Mesenchymal stem cell (in vitro differentiated cells and primary cell): ENCODE measurements at places on chromosomes 4 and X.

DNA sequence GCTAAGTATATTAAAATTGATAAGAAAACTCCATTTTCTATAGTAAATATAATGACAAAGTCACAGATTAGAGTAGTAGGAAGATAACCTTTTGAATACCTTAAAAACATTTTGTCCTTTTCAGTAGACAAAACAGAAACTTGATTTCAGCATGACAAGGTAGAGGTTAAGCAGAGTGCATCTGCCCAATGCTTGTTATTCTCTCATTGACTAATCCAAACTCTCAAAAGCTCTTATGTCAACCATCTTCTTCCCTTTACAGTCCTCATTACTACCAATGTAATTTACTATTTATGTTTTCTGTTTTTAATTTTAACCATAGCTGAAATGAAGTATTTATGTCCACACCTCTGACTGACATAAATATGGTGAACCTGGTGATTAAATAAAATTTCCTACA, 11.1 kb downstream of the NIPAL1 start:
- peaks cover 3% of the 10 kb centered on the region for H3K4me1 ChIP-seq
- H3K4me3 ChIP-seq, result no peak overlapping the region
- no peak for DNase-seq
- H3K36me3 ChIP-seq, result no peaks in the 10 kb centered on the region

DNA sequence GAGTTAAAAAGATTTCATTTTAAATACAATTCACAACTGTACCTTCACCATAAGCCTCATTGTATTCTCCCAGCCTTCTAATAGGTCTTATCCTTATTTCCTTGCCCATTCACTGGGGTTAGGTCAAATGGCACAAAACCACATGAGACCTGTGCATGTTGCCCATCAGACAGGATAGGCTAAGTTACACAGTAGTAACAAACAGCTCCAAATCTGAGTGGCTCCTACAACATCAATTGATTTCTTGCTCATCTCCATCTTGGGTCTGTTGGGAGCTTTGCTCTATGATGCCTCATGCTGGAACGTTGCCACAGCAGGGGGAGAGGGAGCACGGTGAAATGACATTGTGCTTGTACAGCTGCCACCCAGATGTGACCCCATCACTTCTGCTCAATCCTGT, 70.6 kb downstream of the DHX15 start:
- H3K27ac ChIP-seq, result no peak overlapping the region
- H3K36me3 ChIP-seq, result peaks cover 3% of the 10 kb centered on the region
- no peak for DNase-seq
- no peak overlapping the region for H3K4me3 ChIP-seq

DNA sequence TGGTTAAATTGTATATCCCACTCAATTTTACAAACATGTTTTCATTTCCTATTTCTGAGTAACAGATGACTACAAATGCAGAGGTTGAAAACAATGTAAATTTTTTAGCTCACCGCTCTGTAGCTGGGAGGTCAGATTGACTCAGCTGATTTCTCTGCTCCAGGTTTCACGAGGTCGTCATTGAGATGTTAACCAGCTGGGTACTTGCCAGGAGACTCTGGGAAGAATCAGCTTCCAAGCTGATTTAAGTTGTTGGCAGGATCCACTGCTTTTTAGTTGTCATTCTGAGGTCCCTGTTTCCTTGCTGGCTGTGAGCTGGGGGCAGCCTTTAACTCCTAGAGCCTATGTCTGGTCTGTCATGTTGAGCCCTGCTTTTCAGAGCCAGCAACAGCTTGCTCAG, 864.3 kb upstream of the AGA start:
- no peaks in the 10 kb centered on the region for H3K27me3 ChIP-seq
- H3K36me3 ChIP-seq, result no peaks in the 10 kb centered on the region
- peak; percentile 18 for DNase-seq
- no peak overlapping the region for H3K27ac ChIP-seq

GRCh38 chr4:18556402-18556801, 534.8 kb upstream of the LCORL start:
- H3K4me3 ChIP-seq, result no peak overlapping the region
- no peaks in the 10 kb centered on the region for H3K27me3 ChIP-seq
- H3K4me1 ChIP-seq, result no peaks in the 10 kb centered on the region
- no peak for DNase-seq
- H3K27ac ChIP-seq, result no peak overlapping the region
- H3K36me3 ChIP-seq, result no peaks in the 10 kb centered on the region

DNA sequence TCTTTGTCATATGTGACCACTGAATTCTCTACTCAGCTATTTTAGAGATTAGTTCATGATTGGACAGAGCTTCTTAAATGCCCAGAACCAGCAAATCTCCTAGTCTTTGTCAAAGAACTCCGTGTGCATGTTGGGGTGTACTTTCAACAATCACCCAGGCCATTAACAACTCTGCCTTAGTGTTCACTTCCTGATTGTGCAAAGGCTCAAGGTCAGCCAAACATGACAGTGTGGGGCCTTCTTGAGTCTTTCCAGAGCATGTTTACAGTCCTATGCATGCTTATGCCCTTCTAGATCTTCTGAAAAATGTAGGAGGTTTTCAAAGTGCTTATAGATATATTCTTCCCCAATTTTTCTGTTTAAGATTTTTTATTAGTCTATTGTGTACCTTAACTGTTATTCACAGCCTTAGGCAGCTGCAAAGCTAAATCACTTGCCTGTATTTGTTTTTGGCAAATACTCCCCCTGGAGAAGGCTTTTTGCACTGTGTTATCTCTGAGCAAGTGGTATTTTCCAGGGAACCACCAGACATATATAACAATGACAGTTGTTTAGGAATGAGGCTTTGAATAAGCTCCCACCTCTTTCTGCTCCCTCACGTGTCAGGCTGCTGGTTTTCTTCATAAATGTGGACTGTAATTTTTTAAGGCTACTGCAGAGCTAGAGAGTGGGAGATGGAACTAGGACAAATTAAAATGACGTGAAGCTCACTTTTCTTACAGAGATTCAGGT, 24.0 kb upstream of the DRP2 start:
- no peaks in the 10 kb centered on the region for H3K27me3 ChIP-seq
- H3K4me1 ChIP-seq, result no peaks in the 10 kb centered on the region
- no peak overlapping the region for H3K4me3 ChIP-seq
- H3K36me3 ChIP-seq, result no peaks in the 10 kb centered on the region

GRCh38 chr4:152301381-152301780, 234.5 kb downstream of the FBXW7 start:
- no peak overlapping the region for H3K4me3 ChIP-seq
- no peak overlapping the region for H3K27ac ChIP-seq
- no peak for DNase-seq
- H3K27me3 ChIP-seq, result no peaks in the 10 kb centered on the region
- no peaks in the 10 kb centered on the region for H3K36me3 ChIP-seq

DNA sequence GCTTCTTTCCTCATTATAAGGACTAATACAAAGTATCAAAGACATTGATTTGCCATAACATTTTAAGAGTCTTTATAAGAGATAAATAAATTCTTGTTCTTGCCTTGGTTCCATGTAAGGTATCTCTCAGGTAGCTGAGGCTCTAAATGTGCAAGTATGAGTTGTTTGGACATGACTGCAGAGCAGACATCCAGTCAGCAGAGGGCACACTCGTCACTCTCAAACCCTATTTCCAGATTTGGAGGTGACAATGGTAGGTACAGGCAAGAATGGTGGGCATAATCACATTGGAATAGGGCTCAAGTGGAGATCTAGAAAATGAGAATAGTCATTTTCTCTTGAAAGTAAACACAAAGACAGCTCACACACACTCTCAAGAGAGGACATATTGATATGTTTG, 133.3 kb upstream of the ZIC3 start:
- no peak for DNase-seq
- H3K4me1 ChIP-seq, result peaks cover 5% of the 10 kb centered on the region
- H3K4me3 ChIP-seq, result no peak overlapping the region
- no peak overlapping the region for H3K27ac ChIP-seq
- H3K27me3 ChIP-seq, result peaks cover 25% of the 10 kb centered on the region
- H3K36me3 ChIP-seq, result no peaks in the 10 kb centered on the region

DNA sequence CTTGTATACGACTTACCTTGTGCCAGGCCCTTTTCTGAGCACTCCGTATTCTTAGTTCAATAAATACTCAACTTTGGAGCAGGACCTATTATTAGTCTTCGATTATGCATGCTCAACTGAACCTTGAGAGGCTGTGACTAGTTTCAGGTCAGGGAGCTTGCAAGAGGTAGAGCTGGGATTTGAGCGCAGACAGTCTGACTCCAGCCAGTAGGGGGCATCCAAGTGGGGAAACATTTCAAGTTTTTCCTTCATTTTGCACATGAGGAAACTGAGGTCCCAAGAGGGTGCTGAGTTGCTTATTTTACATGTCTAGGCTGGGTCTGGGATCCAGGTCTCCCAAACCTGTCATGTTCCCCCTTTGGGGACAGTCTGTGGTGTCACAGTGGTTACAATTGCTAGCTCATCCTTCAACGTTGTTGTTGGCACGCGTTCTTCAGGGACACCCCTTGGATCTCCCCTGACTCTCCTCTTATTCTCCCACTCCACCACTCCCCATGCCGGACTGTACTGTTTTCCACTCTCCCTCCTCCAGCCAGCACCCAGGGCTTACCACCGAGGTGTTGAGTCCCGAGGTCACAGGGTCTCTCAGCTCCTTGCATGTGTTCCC, 6.7 kb upstream of the PRICKLE3 start:
- peaks cover 1% of the 10 kb centered on the region for H3K4me1 ChIP-seq
- no peak overlapping the region for H3K27ac ChIP-seq
- H3K36me3 ChIP-seq, result no peaks in the 10 kb centered on the region

GRCh38 chr4:54548831-54549460, 108.8 kb upstream of the KIT start:
- H3K27me3 ChIP-seq, result peaks cover 4% of the 10 kb centered on the region
- no peak for DNase-seq
- H3K4me3 ChIP-seq, result no peak overlapping the region
- peaks cover 11% of the 10 kb centered on the region for H3K4me1 ChIP-seq
- no peaks in the 10 kb centered on the region for H3K36me3 ChIP-seq

GRCh38 chrX:128650326-128650725, 598.1 kb upstream of the ACTRT1 start:
- no peaks in the 10 kb centered on the region for H3K36me3 ChIP-seq
- no peak overlapping the region for H3K27ac ChIP-seq
- DNase-seq, result no peak
- no peaks in the 10 kb centered on the region for H3K27me3 ChIP-seq
- H3K4me3 ChIP-seq, result no peak overlapping the region

DNA sequence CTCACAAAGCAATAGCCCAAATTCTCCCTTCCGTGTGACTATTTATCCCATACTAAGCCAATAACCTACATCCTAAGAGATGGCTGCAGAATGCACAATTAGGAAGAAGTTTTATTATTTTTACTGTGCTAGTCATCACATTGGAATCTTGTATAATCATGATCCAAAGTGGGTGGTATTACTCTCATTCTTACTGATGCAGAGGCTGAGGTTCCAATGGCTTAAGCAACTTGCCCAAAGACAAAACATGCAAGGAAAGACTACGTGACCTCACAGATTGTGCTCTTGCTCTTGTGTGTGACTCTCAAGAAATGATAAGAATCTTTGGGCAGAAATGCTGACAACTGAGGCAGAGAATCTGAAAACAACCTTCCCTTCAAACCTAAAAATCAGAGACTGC, 212.2 kb downstream of the LDB2 start:
- H3K36me3 ChIP-seq, result no peaks in the 10 kb centered on the region
- no peak overlapping the region for H3K4me3 ChIP-seq
- H3K27ac ChIP-seq, result no peak overlapping the region
- H3K4me1 ChIP-seq, result no peaks in the 10 kb centered on the region

DNA sequence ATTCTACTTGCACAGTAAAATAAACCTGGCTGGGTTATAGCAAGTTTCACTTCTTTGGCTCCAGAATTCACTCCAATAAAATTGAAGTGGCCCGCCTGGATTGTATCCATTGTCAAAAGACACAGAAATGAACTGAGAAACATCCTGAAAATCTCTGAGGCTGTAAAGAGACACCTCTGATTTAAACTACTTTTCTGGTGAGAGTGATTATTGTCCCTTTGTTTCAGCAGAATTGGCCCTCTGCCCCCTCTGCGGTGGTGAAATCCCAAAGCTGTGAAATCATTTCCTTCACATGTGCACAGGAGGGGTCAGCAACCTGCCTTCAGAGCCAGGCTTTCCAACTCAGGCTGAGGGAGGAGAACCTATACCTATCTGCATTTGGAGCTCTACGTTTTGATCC, 23.0 kb downstream of the GAB3 start:
- peak overlapping the region; percentile 84 for H3K27ac ChIP-seq
- peaks cover 12% of the 10 kb centered on the region for H3K4me1 ChIP-seq
- no peak overlapping the region for H3K4me3 ChIP-seq
- no peaks in the 10 kb centered on the region for H3K36me3 ChIP-seq

DNA sequence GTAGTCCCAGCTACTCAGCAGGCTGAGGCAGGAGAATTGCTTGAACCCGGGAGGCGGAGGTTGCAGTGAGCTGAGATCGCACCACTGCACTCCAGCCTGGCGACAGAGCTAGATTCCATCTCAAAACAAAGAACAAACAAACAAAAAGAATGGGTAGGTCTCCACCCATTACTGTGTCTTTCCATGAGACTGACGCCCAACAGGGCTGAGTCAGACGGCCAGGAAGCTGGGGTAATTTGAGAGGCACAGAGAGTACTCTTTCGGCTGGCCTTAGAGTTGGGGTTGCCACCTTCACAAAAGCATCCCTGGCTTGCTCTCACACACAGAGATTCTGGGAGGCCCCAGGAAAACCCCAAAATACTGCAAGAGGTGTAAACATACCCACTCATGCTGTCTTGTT, 72.0 kb upstream of the DHRSX start:
- H3K36me3 ChIP-seq, result no peaks in the 10 kb centered on the region
- H3K4me3 ChIP-seq, result no peak overlapping the region
- peaks cover under 1% of the 10 kb centered on the region for H3K4me1 ChIP-seq
- no peak overlapping the region for H3K27ac ChIP-seq
- no peaks in the 10 kb centered on the region for H3K27me3 ChIP-seq
